ENCODE measurements at places on chromosomes 16 and 17.

DNA sequence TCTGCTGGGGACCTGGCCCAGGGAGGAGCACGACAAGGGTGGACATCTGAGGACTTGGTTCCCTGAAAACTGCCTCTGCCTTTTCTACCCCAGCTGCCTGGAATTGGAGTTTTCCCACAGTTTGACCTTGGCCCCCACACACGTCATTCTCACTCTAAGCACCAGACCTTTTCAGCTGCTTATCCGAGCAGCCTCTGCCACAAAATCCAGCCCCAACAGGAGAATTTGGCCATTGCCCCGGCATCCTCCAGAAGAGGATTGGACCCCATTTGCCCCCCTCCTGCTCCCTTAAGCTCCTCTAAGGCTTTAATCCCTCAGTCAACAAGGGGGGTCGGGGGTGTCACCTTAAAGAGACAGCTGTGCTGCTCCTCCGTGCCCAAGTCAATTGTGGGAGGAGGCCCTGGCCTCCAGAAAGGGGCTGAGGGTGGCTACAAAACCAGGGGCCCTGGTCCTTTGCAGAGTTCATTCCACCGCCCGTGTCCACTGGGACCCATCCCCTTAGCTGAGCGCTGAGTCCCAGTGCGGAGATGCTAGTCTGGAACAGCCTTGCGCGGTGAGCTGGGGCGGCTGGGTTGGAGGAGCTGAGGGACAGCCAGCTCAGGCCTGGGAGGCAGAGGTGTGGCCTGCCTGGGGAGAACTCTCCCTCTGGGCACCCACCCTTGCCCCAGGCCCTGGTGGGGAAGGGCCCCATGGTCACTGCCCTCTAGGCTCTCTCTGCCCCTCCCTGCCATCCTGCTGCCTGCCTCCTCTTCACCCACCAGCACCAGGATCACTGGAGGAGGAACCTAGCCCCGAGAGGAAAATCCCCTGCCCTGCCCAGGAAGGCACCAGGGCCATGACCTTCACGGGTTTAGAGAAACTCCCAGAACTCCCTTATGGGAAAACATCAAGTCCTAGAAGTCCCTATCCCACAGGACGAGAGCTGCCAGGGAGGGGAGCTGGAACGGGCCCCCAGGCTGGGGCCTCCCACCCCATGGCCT is 18.8 kb downstream of the TTYH2 start:
- DNase-seq = no peak

- no peak for DNase-seq
Measured at GRCh38 chr17:78558989-78559388, 18.2 kb downstream of the DNAH17 start.

DNA sequence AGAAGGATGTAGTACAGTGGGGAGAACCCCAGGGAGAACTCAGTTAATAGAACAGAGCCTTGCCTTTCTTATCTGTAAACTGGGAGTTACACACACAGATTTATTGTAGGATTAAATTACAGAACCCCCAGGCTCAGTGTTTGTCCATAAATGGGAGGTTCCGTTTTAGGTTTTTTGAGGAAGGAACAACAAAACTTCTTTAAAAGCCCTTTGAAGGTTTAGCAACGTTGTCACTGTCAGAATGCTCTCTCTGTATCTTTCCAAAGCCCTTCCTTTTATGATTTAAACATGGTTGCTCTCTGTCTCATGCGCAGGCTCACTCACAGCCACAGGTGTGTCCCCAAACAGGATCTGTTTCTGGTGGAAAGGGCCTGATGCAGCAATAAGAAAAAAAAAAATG is 9.4 kb upstream of the GNA13 start:
- no peak for DNase-seq

- no peak for DNase-seq
Measured at GRCh38 chr17:63282455-63282854, 163.7 kb downstream of the CYB561 start.

DNA sequence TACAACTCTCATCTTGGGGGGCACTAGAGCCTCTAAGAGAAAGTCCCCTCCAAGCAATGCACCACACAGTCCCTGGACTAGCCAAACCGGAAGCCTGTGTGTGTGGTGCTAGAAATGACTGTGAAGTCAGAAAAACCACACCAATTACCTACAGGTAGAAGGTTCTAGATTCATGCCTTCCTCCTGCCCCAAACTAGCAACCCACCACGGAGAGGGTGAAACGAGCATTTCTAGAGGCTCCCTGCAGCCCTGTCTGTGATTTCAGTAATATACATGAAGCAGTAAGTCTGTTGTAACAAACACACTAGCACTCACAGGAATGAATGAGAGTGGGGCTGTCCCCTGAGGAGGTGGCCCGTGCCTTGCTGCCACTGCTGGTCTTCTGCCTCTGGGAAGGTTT is 13.6 kb downstream of the ZFHX3 start:
- DNase-seq = no peak
